Fibroblast of upper back skin (primary cell): ENCODE measurements at places on chromosomes 2 and 18.

DNA sequence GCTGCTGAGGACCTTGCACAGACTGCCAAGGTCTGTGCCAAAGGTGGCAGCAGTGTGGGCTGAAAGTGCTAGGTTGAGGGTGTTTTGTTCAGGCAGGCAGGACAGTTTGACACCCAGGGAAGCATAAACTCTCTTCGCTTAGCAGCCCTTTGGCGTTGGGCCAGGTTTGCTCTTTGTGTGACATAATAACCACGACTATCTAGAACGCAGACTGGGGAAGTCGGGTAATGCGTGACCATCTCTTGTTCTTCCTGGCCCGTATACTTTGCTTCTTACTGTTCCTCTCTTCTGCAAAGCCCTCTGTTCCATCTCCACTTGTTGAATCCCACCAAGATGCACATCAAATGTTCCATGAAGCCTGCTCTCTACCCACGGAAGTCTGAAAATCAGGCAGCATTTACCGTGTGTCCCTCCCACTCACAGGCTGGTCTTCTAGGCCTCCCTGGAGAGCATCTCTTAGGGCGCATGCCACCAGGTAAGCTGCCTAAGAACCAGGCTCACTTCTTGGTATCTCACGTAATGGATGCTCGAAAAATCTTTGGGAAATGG is 96.7 kb upstream of the LMAN1 start:
- DNase-seq: no peak

DNA sequence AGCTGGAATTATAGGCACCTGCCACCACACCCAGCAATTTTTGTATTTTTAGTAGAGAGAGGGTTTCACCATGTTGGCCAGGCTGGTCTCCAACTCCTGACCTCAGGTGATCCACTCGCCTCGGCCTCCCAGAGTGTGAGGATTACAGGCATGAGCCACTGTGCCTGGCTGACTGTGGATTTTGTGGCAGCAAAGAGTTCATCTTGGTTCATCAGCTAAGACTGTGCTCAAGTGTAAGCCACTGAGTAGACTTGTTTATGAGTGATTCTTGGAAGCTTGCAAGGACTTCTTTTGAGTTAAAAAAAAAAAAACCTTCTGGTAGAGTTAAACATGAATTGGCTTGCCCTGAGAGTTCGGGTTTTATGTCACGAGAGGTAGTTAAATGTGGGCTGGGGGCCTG is 34.7 kb downstream of the CD8B start:
- DNase-seq: no peak

DNA sequence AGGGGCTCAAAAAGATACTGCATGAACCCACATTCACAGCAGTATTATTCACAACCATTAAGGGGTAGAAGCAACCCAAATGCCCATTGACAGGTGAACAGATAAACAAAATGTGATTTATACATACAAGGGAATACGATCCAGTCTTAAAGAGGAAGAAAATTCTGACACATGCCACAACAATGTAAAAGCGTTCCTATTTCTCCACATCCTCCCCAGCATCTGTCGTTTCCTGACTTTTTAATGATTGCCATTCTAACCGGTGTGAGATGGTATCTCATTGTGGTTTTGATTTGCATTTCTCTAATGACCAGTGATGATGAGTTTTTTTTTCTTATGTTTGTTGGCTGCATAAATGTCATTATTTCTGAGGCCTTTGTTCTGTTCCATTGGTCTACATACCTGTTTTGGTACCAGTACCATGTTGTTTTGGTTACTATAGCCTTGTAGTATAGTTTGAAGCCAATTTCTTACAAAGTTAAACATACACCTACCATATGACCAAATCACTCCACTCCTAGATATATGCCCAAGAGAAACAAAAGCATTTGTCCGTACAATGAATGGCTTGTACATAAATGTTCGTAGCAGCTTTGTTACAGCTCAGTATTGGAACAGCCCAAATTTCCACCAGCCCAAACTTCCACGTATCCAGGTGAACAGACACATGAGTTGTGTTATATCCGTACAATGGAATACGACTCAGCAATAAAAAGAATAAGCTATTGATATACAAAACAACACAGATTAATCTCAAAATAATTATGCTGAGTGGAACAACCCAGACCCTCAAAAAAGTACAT is 85.1 kb downstream of the TMEM131 start:
- DNase-seq: no peak

DNA sequence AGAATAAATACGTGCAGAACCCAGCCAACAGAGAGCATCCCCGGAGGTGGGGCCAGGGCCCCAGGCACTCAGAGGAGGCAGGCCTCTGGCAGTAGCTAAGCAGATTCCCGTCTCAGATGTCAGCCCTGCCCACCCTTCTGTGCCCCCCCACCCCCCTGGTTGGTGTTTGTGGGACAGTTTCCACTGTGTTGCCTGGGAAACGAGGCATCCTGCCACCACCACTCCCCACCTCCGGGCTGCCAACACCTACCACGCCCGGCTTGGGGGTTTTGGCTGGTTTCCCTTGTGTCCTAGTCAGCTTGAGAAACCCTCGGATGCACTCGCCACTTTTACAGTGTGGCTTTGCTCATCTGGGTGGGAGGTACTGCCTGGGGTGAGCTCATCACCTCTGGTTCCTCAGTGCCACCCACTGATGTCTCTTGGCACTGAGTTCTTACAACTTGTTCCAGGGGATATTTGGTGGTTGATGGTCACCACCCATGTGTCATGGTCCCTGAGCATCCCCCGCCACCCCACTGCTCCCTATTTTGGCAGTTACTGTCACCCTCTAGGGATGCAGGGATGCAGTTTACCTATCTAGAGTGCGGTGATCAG is 72.4 kb upstream of the YWHAQ start:
- peak; percentile 61 for DNase-seq

GRCh38 chr2:160634436-160634835 is 140.8 kb upstream of the RBMS1 start:
- no peak for DNase-seq

GRCh38 chr2:60839126-60839813 is 42.1 kb upstream of the REL start:
- no peak for DNase-seq

DNA sequence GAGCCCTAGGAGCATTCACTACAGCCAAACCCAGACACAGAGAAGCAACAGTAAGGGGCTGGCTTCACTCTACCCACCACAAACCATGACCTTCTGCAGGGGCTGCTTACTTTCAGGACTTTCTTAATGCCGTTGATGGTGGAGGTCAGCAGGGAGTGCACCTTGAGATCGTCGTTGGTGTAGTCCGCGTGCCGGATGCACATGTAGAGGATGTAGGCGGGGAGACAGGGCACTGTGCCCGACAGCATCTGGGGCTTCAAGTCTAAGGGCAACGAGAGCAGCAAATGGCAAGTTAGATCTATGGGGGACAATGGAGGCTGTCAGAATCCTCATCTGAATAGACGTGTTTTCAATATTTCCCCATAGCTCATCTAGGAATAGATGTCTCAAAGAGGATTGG is 29.8 kb upstream of the ACAA2 start:
- DNase-seq: no peak

DNA sequence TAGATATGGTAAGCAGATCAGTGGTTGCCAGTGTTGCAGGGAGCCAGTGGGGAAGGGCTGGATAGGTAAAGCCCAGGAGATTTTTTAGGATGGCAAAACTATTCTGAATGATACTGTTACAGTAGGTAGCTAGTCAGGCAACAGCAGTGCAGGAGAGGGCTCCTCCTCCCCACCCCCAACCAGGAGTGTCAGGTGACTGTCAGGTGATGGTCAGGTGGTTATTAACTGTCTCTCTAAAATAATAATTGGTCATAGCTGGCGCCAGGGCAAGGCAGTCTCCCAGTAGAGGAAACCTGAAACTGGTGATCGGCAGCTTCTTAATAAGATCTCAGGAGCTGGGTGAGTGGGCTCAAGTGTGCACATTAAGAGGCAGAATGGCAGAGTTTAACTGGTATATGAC is 201.6 kb upstream of the PARD3B start:
- no peak for DNase-seq

DNA sequence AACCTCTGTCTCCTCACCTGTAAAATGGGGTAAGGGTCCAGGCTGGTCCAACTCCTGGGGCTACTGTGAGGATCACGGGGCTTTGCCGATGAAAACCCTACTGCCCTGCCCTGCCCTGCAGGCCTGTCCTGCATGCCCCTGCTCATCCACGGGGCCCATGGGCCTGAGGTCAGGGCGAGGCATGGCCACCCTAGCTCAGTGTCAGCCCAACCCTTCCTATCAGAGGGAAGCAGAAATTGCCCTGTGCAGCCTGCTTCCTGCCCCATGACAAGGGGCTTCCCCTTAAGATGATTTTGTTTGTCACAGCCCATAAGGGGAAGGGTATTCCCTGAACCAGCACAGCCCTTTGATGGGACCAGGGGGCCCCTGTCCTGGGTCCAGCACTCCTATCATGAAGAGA is 353.6 kb upstream of the ID2 start:
- no peak for DNase-seq

- DNase-seq: no peak
Observed at GRCh38 chr2:99776206-99776905, 286.5 kb upstream of the REV1 start.

GRCh38 chr2:21837168-21837960 is 713.6 kb downstream of the TDRD15 start:
- DNase-seq: peak; percentile 94

- no peak for DNase-seq
Observed at GRCh38 chr18:62651276-62652056, 63.9 kb upstream of the PHLPP1 start.

DNA sequence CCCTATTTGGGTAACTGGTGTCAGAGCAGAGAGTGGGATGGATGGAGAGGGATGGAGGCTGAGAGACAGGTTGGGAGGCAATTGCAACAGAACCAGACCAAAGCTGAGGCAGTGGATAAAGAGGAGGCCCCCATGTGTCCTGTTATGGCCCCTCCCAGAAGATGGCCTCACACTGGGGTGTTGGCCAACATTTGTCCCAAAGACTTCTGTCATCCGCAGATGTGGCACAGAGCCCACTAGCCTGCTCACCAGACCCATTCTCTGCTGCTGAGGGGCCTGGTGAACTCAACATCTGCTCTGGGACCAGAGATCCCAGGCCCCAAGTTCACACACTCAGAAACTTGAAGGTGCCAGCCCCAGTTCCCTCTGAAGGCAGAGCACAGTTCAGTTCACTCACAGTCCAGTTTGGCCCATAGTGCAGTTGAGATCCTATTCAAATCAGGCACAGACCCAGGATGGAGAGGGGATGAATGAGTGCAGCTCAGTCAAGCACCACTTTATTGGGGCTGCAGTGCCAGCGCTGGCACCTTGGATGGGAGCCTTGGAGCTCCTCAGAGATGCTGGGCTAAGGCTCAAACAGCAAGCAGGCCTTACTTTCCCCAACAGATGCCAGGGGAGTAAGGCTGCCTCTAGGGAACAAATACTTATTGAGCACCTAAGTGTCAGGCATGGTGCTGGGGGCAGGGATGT is 189.2 kb downstream of the ZBTB7C start:
- DNase-seq: no peak

- peak; percentile 71 for DNase-seq
Observed at GRCh38 chr18:6781796-6782195, 52.3 kb downstream of the ARHGAP28 start.

- no peak for DNase-seq
Observed at GRCh38 chr18:12011957-12012549, 30.7 kb downstream of the IMPA2 start.

DNA sequence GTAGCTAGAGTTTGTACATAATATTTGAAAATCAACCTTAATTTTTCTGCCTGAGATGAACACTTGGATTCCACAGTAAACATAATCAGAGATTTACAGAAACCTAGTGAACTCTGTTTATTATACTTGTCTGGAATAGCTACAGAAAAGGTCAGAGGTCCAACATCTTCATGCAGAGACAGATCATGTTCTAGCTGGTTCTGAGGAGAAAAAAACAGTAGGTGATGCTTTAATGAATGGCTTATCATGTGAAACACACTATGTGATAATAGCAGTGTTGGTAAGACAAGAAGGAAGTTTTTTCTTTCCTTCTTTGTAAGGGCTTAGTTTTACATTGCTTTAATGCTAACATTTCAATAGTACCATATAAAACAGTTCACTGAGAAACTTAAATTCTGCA is 846.4 kb upstream of the ZEB2 start:
- DNase-seq: no peak

DNA sequence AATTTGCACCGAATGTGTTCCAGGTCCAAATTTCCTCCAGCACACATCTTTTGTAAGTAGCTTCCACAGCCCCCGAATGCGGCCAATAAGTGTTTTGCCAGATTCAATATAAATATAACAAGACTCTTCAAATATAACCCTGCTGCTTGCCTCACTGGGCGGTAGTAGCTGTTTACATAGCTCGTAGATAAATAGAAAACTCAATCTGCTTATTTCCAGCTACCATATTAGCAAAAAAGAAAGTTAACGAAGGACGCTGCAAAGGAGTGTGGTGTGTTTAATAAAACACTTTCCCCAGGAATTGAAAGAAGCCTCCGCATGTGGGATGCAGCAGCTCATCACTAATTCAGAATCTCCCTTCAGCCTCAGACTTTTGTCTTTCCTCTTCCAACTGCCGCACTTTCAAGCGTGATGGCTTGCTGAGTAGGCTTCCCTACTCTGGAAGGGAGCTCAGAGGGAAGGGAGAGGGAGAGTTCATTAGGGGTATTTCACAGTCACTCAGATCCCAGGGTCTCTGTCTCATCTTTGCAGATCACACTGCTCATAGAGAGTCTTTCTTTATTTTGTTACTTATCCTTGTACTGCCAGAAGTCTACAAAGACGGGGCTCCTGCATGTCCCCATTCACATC is 367.0 kb downstream of the RND3 start:
- no peak for DNase-seq

DNA sequence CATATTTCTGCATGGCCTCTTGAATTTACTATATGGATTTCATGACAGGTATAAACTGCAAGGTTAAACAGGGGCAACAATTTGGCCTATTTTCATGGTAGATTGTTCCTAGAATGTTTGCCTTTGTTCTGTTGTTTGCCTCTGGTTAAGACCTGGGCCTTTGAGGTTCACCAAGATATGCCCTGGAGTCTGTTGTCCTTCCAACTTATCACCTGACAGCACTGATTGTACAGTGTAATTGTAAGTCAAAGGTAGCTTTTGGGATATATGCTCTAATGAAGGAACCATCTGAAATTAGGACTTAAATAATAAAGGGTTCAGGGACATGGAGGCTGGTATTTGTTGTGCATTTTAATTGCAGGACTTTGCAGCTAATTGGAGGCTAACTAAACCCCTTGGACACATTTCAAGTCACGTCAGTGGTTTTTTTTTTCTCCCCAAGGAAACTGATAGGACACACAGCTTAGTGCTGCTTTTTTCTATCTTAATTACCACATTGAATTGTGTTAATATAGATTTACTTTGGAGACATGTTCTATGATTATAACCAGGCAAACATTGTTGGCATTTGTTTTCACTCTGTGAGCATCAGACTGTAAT is 771.2 kb upstream of the LINC00305 start:
- DNase-seq: no peak

GRCh38 chr2:178109813-178110212 is 2.4 kb upstream of the RBM45 start:
- DNase-seq: peak; percentile 37

GRCh38 chr2:26292646-26293045 is 47.9 kb downstream of the HADHB start:
- peak; percentile 14 for DNase-seq

GRCh38 chr2:128260239-128261138 is 58.2 kb downstream of the HS6ST1 start:
- DNase-seq: peak; percentile 80

GRCh38 chr2:84885111-84885510 is 4.2 kb upstream of the TRABD2A start:
- DNase-seq: no peak
